Mesangial cell (primary cell): ENCODE measurements at places on chromosomes 1 and 21. TPM values are rescaled to one million over a fixed set of nuclear protein-coding genes. Genes with fewer than 3 reads are reported as not detected.

Gene S100A9
- not detected in 2 replicates for total RNA-seq

Gene NADK
- 54.8 and 57.6 TPM in 2 replicates for total RNA-seq

Gene MATN1
- not detected in 2 replicates for total RNA-seq

Gene UTS2
- total RNA-seq, result not detected in 2 replicates

Gene KCNN3
- total RNA-seq, result under 0.01 TPM in 2 replicates
